IPS DF 19.7 (cell line): ENCODE measurements at places on chromosomes 5 and 9.

GRCh38 chr5:41154491-41154890 lies 58.8 kb downstream of the C6 start:
- DNase-seq, result no peak

DNA sequence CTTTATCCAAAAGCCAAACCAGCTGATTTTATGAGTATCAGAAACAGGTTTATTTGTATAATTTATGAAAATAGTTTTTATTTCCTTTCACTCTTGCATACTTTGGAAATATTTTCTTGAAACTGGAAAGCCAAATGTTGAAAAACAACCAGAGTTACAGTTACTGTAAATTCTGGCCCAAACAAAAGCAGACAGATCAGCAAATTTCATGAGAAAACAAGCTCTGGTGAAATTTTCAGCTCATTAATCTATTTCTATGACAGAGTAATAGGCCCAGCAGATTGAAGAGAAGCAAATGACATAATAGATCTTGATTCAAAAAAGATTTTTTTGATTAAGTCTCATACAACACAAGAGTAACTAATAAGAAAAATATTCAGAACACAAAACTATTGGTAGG lies 182.7 kb downstream of the ENC1 start:
- DNase-seq, result no peak

DNA sequence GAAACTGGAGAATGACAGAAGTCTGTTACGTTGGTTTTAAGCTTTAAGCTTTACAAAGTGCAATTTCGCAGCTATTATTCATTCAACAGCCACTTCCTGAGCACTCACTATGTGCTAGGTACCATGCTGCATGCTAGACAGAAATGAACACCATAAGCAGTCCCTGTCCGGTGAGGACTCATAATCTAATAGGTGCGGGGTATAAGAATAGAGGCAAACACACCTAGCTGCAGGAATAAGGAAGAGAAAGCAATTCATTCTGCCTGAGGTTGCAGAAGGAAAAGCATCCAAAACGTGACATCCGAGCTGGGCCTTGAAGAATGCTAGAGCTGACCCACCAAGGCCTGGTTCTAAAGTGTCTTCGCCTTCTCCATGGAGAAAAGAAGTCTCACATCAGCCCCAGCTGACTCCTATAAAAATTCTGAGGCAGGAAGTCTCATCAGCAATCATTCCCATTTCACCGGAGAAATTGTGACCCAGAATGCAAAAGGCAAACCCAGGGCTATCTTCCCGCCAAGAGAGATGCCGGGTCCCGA lies 542 bp downstream of the FKBP15 start:
- no peak for DNase-seq

GRCh38 chr5:106241409-106241808 lies 1429.3 kb downstream of the EFNA5 start:
- no peak for DNase-seq

GRCh38 chr9:21383627-21384026 lies 1.6 kb downstream of the IFNA2 start:
- DNase-seq, result no peak

GRCh38 chr9:126777733-126778132 lies 27.1 kb upstream of the ZBTB43 start:
- no peak for DNase-seq

DNA sequence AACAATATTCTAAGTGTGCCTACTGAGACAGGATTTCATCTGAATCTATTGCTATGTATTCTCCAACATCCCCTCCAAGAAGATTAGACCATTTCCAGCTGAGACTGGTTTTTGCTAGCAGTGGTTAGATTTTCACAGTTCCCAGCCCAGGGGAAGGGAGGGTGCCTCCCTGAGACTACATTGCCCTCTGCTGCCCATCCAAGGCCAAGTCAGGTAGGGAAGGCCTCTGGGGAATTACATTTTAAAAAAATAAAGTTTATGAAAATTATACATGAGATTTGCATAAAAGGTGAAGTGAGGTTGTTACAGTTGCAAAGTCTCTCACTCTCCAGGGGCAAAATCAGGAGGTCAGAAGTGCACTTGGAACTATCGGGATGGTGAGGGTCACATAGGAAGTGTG lies 28.0 kb upstream of the SYK start:
- DNase-seq, result no peak

GRCh38 chr9:97315550-97315949 lies 8.1 kb downstream of the CCDC180 start:
- no peak for DNase-seq

GRCh38 chr9:76638001-76638400 lies 126.2 kb upstream of the PCA3 start:
- no peak for DNase-seq

- no peak for DNase-seq
Measured at GRCh38 chr5:163384669-163385068, 52.7 kb upstream of the CCNG1 start.

GRCh38 chr5:148801682-148802276 lies 24.6 kb upstream of the ADRB2 start:
- no peak for DNase-seq

DNA sequence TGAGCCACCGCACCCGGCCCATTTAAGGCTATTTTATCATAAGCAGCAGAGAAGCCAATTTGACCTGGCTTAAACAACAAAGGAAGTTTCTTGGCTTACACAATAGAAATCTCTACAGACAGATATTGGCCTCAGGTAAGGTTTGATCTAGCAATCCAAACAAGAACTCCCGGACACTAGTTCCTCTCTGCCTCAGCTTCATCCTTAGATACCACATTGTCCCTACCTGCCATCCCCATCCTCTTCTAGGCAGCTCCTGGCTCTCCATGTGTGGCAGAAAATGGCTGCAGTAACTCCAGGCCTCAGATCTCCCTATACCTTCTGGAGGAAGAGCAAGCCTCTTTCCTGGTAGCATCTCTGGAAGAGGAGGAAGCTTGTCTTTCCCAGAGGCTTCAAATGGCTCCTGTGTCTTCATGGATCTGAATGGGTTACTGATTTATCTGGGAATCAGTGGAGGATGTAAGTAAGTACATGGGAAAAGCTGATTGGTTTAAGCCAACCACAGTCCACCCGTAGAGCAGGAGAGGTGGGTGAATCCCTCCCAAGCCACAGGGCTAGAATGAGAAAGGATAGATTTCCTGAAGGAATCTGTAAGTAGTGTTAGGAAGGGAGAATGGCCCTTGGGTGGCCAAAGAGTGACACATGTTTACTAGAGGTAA lies 26.7 kb upstream of the AOPEP start:
- DNase-seq, result no peak

DNA sequence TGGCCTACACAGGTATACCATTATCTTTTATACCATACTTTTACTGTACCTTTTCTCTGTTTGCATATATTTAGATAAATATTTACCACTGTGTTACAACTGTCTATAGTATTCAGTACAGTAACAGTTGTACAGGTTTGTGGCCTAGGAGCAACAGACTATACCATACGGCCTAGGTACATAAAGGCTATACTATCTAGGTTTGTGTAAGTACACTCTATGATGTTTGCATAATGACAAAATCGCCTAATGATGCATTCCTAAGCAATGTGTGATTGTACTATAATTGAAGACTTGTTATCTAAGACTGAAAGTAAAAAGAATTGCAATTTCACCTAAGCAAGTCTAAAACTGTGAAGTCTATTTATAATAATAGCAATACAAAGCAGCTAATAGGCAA lies 3.9 kb downstream of the C9orf72 start:
- no peak for DNase-seq

- DNase-seq, result no peak
Measured at GRCh38 chr9:74403581-74403980, 93.6 kb upstream of the RORB start.

DNA sequence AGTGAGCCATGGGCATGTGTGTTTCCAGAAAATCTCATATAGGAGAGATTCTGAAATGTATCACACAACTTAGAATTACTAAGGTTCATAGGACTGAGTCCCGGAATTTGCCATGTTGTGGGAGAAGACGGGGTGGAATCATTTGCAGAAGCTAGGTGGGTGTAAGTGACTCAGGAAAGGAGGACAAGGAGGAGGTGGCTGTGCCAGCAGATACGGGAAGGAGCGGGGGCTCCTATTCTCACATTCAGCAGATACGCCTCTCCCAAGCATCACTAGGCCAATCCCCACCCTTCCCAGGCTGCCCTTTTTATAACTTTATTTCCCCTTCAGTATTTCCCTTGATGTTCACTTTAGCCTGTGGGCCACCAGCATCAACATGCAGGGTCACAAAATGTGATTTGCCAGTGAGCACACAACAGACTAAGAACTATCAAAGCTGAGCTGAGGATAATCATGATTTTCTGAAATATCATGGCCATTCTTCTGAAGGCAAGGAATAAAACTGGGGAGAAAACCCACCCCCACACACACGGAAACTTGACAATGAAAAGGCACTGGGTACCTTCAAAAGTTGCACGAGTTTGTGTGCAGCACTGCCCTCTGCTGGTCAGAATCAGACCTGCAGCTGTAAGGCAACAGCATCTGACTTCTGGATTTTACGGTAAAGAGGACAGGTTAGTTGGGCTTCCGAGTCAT lies 133.2 kb downstream of the MTX3 start:
- DNase-seq, result peak; percentile 33

DNA sequence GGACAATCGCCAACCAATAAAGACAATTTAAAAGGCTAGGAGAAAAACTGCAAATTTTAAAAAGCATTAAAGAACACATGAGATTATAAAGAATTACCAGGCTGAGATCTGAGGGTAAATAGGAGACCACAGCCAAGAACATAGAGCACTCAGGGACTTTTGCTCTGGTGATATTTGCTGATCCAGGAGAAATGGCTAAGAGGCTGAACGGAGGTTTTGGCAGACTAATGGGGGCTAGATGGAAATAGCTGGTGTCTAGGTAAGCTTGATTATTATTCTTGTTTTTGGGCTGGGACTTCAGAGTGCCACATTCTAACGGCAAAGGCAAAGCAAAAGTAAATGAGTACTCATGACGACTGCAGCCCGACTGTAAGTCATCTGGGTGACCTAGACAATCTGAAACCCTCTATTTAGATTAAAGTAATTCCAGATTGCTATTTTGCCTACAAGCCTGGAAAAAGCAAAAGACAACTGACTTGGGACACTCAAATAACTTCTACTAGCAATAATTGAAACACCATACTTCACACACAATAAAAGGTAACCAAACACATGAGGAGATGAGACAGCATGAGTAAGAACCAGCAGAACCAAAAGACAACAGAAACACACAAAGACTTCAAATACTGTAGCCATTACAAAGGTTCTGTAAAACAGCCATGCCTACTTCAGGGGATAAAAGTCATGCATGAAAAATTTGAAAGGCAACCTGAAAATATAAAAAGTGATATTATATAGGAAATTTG lies 68.8 kb downstream of the JAKMIP2 start:
- no peak for DNase-seq

- DNase-seq, result no peak
Measured at GRCh38 chr5:78563621-78564020, 85.0 kb downstream of the LHFPL2 start.

DNA sequence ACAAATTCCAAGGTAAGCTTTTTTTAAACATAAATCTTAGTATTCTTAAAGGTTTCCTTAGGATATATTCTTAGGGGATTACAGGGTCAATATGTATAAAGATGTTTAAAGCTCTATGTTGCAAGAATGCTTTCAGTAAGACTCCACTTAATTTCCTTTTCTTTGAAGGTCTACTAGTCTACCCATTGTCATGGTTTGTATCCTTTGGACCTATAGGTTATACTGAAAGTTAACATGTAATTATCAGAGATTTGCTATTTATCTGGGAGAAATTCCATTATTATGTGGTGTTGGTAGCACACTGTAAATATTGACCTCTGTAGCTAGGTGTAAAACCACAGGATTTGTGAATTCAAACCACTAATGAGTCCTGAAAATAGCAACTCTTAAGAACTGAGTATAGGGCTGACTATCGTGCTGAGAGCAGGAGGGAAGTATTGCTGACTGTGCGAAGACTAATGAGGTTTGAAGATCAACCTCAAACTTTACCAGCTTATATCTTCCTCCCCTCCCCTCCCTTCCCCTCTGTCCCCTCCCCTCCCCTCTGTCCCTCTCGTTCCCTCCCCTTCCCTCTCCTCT lies 85.6 kb downstream of the GADD45G start:
- DNase-seq, result no peak

- no peak for DNase-seq
Measured at GRCh38 chr5:158642879-158643278, 456.8 kb downstream of the EBF1 start.

DNA sequence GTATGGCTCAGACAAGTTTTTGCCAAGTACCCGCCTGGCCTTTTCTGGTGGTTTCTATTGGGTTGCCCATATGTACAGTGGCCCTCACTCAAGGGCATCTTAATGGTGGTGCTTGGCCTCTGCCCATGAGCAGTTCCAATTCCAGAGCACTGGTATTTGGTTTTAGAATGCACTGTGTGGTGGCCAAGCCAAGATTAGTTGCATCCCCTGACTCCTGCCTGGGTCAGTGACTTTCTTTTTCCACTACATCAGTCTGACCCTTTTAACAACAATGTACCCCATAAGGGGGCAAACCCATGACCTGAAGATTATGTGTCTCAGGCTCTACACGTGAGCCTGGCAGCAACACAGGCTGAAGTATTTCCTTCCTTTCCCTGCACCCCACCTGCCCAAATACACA lies 34.2 kb downstream of the NPR3 start:
- DNase-seq, result no peak

DNA sequence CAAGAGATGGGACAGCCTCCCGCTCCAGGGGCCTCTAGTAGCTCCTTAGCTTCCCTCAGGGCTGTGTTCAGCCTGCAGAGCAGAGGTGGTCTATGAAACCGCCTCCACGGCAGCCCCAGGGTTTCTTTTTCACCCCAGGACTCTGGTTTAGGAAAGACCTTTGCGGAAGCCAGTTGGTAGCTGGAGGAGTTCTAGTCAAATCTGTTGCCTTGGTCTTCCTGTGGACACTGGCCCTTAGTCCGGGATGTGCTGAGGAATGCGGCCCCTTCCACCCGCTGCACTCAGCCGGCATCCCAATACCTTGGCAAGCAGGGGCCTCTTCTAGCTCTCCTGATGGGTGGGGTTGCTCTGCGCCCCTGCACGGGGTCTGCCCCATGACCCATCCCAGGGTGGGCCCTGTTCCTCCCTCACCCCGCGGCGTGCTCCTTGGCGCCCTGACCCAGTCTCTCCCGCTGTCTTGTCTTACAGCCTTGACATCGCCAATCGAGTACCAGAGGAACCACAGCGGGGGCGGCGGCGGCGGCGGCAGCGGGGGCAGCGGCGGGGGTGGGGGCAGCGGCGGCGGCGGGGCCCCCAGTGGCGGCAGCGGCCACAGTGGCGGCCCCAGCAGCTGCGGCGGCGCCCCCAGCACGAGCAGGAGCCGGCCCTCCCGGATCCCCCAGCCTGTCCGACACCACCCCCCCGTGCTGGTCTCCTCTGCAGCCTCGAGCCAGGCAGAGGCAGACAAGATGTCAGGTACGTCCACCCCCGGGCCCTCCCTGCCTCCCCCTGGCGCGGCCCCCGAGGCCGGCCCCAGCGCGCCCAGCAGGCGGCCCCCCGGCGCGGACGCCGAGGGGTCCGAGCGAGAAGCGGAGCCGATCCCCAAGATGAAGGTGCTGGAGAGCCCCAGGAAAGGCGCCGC lies 94.3 kb upstream of the OTULINL start:
- no peak for DNase-seq
